ENCODE measurements at places on chromosomes 13 and 19.

DNA sequence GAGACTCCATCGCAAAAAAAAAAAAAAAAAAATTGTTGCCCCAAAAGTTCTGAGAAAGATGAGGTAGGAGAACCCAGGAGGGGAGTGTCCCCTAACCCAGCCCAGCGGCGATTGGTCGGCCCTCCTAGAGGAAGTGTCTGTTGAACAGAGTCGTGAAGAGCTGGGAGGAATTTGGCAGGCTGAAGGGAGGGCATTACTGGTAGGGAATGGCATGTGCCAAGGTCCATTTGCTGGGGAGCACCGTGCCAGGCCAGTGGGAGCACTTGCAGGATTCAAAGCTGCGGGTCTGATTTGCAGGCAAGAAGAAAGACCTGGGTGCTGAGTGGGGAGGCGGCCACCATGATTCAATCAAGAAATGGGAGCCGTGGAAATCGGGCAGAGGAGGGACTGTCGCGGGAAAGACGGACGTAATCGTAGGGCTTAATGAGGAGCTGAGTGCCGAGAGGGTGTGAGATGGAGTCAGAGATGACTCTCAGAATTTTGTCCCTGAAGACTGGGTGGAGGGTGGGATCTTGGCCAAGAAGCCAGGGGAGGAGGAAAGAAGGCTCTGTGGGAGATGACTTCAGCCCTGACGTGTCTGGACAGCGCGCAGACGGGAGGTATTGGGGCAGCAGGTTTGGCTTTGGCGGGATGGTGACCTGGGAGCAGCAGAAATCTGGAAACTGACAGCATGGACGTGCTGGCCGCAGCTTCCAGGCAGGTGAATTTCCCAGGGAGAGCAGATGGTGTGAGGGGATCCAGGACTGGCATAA, 15.4 kb downstream of the CERS4 start:
- H3K36me3 ChIP-seq = no peaks in the 10 kb centered on the region
- H3K27ac ChIP-seq = no peak overlapping the region
- H3K4me1 ChIP-seq = no peaks in the 10 kb centered on the region
- no peak for DNase-seq
- H3K27me3 ChIP-seq = no peaks in the 10 kb centered on the region

GRCh38 chr13:100512422-100512821, 76.2 kb downstream of the GGACT start:
- H3K4me3 ChIP-seq = no peak overlapping the region
- no peaks in the 10 kb centered on the region for H3K4me1 ChIP-seq
- H3K36me3 ChIP-seq = no peaks in the 10 kb centered on the region
- DNase-seq = no peak

- DNase-seq = no peak
- H3K4me3 ChIP-seq = no peak overlapping the region
- H3K4me1 ChIP-seq = peaks cover 51% of the 10 kb centered on the region
- H3K36me3 ChIP-seq = no peaks in the 10 kb centered on the region
- no peak overlapping the region for H3K27ac ChIP-seq
These were observed 60.9 kb downstream of the KLF12 start for GRCh38 chr13:74073274-74073673.

DNA sequence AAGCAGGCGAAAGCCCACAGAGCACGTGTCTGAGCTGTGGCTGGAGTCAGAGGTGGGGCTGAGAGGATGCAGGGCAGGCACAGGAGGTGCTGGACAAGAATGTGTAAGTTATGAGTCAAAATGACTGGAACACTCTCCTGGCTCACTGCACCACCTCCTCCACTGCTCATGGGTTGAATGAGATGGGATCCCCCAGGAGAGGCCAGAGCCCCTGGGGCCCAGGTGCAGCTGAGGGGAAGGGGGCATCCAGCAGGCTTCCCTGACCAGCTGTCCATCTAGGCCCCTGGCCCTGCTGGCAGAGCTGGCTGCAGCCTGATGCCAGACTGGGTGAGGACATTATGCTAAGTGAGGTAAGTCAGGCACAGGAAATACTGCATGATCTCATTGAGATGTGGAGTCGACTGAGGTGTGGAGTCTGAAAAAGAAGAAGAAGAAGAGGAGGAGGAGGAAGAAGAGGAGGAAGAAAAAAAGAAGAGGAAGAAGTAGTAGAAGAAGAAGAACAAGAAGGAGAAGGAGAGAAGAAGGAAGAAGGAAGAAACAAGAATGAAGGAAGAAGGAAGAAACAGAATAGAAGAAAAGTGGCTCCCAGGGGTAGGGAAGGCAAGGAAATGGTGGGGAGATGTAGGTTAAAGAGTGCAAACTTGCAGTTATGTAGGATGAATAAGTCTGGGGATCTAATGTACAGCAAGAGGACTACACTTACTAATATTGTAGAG, 747.4 kb downstream of the UQCRFS1 start:
- H3K27ac ChIP-seq = no peak overlapping the region
- no peak overlapping the region for H3K4me3 ChIP-seq
- H3K27me3 ChIP-seq = peaks cover 10% of the 10 kb centered on the region

DNA sequence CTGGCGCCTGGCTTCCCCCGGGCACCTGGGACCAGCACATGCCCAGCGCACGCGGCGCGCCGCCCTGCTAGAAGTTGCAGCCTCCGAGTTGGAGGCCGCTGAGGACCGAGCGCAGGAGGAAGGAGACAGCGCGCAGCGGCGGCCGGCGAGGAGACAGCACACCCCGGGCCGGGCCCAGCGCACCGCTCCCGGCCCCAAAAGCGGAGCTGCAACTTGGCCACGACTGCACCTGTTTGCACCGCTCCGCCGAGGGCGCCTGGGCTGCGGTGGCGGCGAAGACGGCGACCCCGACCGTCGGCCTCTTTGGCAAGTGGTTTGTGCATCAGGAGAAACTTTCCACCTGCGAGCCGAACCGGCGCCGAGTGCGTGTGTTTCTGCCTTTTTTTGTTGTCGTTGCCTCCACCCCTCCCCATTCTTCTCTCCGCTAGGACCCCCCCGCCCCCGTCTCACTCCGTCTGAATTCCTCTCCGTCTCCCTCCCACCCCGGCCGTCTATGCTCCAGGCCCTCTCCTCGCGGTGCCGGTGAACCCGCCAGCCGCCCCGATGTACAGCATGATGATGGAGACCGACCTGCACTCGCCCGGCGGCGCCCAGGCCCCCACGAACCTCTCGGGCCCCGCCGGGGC, at the start of gene SOX1:
SOX1 (plus strand) TSS at position 34 of the 626 bp plus-strand sequence; CDS start at position 544, 510 bp downstream.
- no peak for DNase-seq
- H3K27me3 ChIP-seq = no peaks in the 10 kb centered on the region
- no peaks in the 10 kb centered on the region for H3K36me3 ChIP-seq
- H3K4me3 ChIP-seq = peak within 1 kb of the TSS; percentile 48

GRCh38 chr13:68719815-68720214, 1387.8 kb upstream of the ATXN8OS start:
- no peak for DNase-seq
- no peak overlapping the region for H3K4me3 ChIP-seq
- H3K36me3 ChIP-seq = no peaks in the 10 kb centered on the region
- H3K27ac ChIP-seq = no peak overlapping the region
- no peaks in the 10 kb centered on the region for H3K27me3 ChIP-seq
- no peaks in the 10 kb centered on the region for H3K4me1 ChIP-seq

DNA sequence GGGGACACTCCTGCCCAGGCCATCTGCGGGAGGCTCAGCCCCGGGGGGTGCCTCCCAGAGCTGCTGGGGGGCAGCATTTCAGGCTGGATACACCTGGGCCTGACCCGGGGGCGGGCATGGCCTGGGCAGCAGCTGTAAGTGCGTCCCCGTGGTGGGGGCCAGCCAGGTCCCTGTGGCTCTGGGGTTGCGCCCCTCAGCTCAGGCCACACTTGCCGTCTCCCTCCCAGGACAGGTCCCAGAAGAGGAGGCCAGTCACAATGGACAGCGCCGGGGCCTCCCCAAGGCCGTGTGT, 11.6 kb downstream of the CBARP start:
- no peaks in the 10 kb centered on the region for H3K27me3 ChIP-seq
- no peak overlapping the region for H3K4me3 ChIP-seq
- H3K4me1 ChIP-seq = peaks cover 19% of the 10 kb centered on the region
- no peak overlapping the region for H3K27ac ChIP-seq

- no peak overlapping the region for H3K27ac ChIP-seq
- H3K36me3 ChIP-seq = no peaks in the 10 kb centered on the region
- no peaks in the 10 kb centered on the region for H3K4me1 ChIP-seq
These were observed 21.7 kb upstream of the KATNAL1 start for GRCh38 chr13:30329009-30329585.

DNA sequence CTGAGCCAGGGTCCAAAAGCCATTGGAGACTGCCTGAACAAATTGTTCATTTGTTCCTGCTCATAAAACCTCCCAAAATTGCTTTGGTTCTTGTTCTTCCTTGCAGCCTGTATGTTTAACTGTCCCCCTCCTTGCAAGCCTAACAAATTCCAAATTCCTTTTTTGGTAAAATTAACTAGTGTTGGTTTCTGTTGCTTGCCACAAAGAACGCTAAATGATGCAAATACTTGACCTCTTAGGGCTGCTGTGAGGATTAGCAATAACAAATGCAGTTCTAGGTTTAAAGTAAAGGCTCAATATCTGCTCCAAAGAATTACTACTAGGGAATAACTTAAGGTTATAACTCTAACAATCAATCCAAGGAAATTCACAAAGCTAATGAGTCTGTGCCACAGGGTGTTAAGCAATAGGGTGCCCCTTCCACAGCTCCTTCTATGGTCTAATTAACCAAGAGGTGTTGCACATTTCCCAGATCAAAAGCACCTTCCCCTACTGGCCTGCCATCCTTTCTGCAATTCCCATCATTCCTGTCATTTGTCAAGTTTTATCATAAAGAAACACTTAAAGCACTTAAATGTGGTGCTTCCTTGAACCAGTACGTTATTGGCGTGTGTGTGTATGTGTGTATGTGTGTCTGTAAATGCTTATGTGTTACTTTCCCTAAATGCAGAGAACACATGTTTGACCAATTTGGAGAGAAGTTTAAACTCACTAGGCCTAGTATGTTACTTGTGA, 110.2 kb downstream of the RAP2A start:
- H3K27ac ChIP-seq = no peak overlapping the region
- no peaks in the 10 kb centered on the region for H3K27me3 ChIP-seq
- H3K4me1 ChIP-seq = no peaks in the 10 kb centered on the region
- no peaks in the 10 kb centered on the region for H3K36me3 ChIP-seq
- no peak overlapping the region for H3K4me3 ChIP-seq

GRCh38 chr13:23639674-23640073, 69.5 kb downstream of the TNFRSF19 start:
- no peak overlapping the region for H3K27ac ChIP-seq
- H3K27me3 ChIP-seq = no peaks in the 10 kb centered on the region
- H3K4me3 ChIP-seq = no peak overlapping the region
- no peaks in the 10 kb centered on the region for H3K36me3 ChIP-seq
- H3K4me1 ChIP-seq = no peaks in the 10 kb centered on the region

DNA sequence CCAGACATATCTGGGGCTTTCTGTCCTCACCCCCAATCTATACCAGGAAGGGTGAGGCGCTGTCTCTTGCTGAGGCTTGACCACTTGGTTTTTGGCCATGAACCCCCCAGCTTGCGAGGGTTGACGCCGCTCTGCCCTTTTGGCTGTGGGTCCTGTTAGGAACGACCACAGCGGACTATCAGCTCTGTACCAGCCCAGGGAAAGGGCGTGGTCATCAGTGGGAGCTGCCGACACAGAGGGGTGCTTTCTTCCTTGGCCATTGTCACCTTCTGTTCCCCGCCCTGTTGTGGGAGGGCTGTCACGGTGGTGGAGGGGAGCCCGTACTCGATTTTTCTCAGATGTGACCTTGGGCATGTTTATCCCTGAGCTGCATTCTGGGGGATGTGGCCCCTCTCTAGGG, 5.7 kb downstream of the DCAF15 start:
- peaks cover 37% of the 10 kb centered on the region for H3K36me3 ChIP-seq
- H3K27me3 ChIP-seq = no peaks in the 10 kb centered on the region
- peaks cover 10% of the 10 kb centered on the region for H3K4me1 ChIP-seq
- H3K27ac ChIP-seq = no peak overlapping the region
